ENCODE measurements at places on chromosomes 6 and 20.
A peak's percentile ranks its signal among the peaks of the same experiment; 100 is the strongest.

GRCh38 chr20:18091623-18092022 lies 33.9 kb upstream of the OVOL2 start:
- DNase-seq: no peak

DNA sequence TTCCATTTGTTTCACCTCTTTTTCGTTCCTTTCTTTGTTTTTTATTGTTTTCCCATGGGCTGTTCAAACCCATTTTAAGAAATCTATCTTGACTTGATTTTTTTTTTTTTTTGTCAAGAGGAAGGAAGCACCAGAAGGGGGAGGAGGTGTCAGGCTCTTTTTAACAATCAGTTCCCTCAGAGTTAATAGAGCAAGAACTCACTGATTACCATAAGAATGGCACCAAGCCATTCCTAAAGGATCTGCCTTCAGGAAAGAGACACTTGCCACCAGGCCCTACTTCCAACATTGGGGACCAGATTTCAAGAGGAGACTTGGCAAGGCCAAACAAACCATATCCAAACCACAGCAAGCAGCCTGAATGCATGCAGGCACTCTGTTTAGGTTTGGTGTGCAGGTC lies 168.0 kb downstream of the OTOR start:
- DNase-seq: no peak

DNA sequence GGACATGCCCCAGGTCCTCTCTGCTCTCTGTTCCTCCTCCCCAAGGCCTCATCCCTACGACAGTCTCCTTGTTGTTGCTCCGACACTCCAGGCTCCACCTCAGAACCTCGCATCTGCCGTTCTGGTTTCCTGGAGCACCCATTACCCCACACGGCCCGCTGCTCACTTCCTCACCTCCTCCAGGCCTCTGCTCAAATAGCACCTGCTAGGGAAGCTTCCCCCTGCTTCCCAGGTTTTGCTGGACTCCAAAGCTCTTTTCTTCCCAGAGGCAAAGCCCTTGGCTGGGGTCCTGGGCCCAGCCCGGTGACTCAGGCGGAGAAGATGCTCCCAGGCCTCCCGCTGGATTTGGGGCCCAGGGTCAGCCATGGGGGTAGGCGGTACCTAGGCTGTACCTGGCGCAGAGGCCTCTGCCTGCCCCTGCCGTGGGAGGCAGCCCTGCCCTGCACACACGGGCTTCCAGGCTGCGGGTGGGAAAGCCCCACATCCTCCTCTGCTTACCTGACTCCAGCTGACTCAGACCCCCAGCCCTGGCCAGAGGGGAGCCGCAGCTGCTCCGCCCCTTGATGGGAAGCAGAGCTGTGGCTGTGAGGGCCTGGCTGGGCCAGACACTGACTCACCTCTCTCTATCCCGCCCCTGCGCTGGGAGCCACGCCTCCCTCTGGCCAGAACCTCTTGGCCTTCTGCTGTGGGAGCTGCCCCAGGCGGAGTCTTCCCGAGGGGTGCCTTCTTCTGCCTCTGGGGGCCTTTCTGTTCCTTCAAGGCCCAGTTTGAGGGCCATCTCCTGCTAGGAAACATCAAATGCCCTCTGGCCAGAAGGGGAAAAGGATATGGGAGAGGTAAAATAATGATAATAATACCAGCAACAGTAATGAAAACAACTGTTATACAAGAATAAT lies 130.5 kb downstream of the CEBPB start:
- no peak for DNase-seq

GRCh38 chr20:48832405-48832730 lies 4.6 kb upstream of the PREX1 start:
- no peak for DNase-seq

DNA sequence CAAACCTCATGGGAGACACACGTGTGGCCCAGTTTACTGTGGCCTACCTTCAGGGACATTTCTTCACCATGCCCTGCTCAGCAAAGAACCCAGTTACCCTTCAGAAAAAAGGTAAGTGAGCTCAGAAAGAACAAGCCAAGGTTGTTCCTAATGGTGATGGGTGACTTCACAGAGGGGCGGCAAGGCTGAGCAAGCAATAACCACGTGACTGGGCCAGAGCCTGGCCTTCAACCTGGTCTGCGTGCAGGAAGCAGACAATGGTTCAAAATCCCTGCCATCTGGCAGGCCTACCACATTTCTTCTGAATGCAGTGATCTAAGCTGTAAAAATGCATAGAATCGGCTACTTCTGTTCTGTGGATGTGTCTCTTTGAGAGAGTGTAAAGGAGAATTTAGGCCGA lies 115.5 kb upstream of the CST7 start:
- no peak for DNase-seq

GRCh38 chr6:155256122-155256795 lies 7.6 kb upstream of the CLDN20 start:
- DNase-seq: no peak

DNA sequence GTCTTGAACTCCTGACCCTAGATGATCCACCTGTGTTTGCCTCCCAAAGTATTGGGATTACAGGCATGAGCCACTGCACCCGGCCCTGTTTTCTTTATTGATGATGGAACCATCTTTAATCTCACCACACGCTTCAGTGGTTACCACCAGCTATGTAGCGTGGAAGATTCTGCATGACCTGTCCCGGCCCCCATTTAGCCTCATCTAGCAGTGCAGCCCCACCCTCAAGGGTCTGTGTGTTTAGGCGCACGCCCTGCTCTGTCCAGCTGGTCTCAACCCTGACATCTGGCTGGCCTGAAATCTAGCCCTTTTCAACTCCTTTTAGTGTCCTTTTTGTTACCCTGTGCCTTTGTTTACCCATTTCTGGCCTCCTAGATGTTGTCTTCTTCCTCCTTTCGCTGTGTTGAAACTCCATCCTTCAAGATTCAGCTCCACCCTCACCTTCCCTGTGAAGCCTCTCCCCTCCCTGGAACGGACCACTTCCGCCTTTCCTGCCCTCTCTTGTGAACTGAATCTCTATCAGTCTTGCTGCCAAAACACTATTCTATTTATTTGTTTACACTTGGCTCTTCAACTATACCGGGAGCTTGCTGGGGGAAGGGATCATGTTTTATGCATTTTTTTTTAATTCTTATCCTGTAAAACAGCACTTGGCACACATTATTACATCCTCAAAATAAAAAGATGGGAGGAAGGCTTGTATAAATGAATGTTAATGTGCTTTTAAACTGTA lies 101.0 kb upstream of the MTHFD1L start:
- no peak for DNase-seq

DNA sequence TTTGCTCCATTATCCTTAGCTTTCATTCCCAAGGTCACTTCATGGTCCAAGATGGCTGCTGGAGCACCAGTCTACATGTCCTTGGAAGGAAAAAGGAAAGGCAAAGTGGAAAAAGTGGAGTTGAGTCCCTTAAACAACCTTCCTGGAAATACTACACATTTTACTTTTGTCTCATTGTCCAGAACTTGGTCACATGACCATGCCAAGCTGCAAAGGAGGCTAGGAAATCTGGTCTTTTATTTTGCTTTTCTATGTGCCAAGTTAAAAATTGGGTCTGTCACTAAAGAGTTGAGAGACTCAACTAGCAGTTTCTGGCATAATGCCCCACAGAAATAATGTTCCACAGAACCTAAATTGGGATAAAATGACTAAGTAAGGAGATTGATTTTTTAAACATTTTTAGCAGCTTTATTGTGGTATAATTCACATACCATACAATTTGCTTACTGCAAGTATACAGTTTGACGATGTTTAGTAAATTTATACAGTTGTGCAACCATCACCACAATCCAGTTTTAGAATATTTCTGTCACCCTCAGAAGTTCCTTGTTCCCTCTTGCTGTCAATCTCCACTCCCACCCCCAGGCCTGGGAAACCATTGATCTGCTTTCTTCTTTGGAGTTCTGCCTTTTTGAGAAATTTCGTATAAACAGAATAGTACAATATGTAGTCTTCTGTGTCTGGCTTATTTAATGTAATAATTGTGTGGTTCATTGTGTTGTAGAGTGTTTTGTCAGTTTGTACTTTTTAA lies 5.6 kb upstream of the CHD6 start:
- DNase-seq: no peak

DNA sequence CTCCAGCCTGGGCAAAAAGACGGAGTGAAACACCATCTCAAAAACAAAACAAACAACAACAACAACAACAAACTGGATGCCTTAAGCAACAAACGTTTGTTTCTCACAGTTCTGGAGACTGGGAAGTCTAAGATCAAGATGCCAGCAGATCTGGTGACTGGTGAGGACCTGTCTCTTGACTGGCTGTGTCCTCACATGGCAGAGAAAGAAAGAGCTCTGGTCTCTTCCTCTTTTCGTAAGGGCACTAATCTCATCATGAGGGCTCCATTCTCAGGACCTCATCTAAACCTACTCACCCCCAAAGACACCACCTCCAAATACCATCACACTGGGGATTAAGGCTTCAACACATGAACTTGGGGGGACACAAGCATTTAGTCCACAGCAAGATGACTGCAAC lies 13.5 kb upstream of the GFOD1 start:
- no peak for DNase-seq

DNA sequence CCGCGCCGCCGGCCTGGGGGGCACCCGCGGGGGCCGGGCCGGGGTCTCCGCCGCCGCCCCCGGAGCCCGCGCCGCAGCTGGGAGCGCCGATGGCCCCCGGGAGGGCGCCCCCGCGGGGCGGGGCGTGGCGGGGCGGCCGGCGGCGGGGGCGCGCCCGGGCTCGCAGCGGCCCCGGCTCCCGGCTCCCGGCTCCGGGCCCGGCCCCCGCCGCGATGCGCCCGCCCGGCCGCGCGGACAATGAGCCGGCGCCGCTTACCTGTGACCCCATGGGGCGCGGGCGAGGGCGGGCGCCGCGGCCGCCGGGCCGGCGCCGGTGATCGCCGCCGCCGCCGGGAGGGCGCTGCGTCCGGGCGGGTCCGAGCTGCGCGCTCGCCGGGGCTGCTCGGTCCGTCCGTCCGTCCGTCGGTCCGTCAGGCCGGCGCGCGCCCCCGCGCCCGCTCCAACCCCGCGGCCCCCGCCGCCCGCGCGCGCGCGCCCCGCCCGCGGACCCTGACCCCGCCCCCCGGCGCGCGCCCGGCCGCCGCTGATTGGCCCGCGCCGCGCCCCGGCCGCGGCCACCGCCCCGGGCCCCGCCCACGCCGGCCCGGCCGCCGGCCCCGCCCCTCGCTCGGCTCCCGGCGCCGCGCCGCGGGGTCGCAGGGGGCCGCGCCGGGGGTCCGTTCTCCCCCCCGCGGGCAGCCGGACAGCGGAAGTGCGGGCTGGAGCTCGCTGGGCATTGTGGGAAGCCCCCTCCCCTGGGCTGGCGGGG lies at the start of gene ZBTB46:
Gene ZBTB46 (minus strand): TSS at position 424 of the 748 bp plus-strand sequence. CDS start 40,507 bp downstream, outside the sequence.
- DNase-seq: no peak

GRCh38 chr20:19995220-19995863 lies 21.8 kb upstream of the NAA20 start:
- peak; percentile 19 for DNase-seq

DNA sequence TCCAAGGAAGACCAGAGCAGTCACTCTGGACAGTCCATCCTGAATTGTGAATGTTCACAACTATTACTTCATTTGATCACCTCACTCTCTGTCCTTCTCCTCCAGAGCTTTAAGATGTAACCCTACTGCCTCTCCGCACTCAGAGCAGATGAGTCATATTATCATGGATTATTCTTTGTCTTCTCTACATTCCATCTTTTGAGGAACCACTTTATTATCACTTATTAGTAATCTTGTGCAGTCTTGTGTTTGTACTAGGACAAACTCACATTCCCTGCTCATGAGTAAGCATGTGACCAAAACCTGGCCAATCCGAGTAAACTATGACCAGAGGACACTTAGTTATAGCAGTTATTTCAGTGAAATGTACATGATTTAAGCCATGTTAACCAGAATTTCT lies 401.5 kb upstream of the ADGRB3 start:
- DNase-seq: no peak

- DNase-seq: no peak
Measured at GRCh38 chr20:757506-757905, 10.8 kb downstream of the SLC52A3 start.

DNA sequence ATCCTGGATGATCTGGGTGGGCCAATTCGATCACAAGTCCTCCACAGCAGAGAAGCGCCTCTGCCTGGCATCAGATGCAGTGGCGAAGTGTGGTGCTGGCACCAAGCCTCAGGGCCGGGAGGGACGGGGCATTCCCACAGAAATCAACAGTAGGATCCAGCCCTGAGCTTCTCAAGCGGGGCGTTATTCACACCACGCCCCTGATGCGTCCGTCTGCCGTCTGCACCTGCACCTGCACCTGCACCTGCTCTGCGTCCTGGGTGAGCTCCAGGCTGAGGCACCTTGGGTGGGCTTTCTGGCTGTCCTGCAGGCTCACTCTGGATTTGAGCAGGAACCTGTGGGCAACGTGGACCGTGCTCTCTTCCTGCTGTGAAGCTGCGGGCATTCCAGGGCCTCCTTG lies 13.8 kb upstream of the NTSR1 start:
- no peak for DNase-seq

GRCh38 chr6:41531591-41532582 lies 14.3 kb upstream of the FOXP4 start:
- no peak for DNase-seq

DNA sequence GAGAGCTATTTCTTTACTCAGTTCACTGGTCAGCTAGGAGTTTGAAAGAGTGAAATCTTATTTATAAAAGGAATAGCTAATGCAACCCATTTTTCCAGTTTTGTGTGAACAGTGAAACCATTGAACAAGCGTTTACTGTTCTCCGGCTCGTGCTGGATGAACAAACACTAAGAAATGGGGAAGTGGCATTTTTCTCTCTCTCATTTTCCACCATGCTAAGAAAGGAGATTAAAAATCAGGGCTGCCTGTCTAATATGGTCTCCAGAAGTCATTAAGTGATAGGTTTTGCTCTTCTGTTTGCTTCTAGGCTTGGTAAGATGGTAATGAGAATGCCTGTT lies 774 bp upstream of the SFT2D1 start:
- DNase-seq: no peak

GRCh38 chr6:113630738-113631535 lies 226.2 kb upstream of the MARCKS start:
- no peak for DNase-seq

- DNase-seq: no peak
Measured at GRCh38 chr6:149154261-149154821, 163.2 kb upstream of the TAB2 start.

GRCh38 chr20:49919461-49919860 lies 4.1 kb upstream of the SPATA2 start:
- DNase-seq: no peak

- no peak for DNase-seq
Measured at GRCh38 chr20:51495921-51496545, 46.5 kb downstream of the NFATC2 start.

GRCh38 chr6:137265561-137266308 lies 46.5 kb upstream of the IFNGR1 start:
- no peak for DNase-seq

GRCh38 chr6:10771371-10771894 lies 23.8 kb downstream of the TMEM14B start:
- DNase-seq: no peak

GRCh38 chr20:10521836-10522235 lies 86.7 kb downstream of the SLX4IP start:
- no peak for DNase-seq

- DNase-seq: no peak
Measured at GRCh38 chr20:35734374-35734773, 7.7 kb downstream of the RBM39 start.
